Glomerular endothelial cell (primary cell): ENCODE measurements at places on chromosomes 13 and 19. TPM values are rescaled to one million over a fixed set of nuclear protein-coding genes. Genes with fewer than 3 reads are reported as not detected.

DNA sequence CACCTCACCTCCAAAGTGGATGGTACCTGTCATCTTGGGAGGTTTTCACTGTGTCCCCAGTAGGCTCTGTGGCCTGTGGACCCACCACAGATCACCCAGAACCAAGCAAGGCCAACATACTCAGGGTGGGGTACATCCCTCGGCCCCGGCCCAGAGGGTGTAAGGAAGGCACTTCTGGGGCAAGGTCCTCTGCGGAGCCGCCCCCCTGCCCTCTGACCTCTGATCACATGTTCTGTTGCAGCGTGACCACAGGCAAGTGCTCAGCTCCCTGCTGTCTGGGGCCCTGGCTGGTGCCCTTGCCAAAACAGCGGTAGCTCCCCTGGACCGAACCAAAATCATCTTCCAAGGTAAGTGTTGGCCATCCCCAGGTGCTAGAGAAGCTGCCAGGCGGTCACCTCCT lies 36.7 kb downstream of the TMEM161A start:
- DNase-seq, result no peak

DNA sequence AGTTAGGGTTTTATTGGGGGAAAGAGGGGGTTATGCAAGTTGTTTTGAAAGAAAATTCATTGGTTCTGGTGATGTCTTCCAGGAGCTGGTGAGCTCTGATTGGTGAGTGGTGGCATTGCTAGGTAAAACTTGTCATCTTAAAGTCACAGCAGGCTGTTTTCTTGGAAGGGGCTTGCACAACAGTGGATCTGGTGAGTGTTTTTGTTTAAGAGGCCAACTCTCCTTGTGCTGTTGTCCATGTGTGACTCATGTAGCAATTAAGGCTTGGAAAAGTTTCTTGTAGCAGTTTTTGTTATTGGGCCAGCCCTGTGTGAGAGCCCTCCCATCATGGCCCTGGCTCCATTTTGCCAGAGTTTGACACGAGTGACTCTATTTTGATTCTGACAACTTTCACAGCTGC lies 109.4 kb downstream of the RFC3 start:
- no peak for DNase-seq

- no peak for DNase-seq
Measured at GRCh38 chr13:90116121-90116520, 1231.4 kb upstream of the MIR17HG start.

GRCh38 chr19:7426986-7427385 lies 61.8 kb downstream of the PEX11G start:
- no peak for DNase-seq

GRCh38 chr13:36329361-36329760 lies 16.8 kb downstream of the SPART start:
- no peak for DNase-seq

The KCNRG gene
- total RNA-seq, result 0.19 and 2.0 TPM in 2 replicates

The FLT3LG gene
- 3.1 and 4.4 TPM in 2 replicates for total RNA-seq

DNA sequence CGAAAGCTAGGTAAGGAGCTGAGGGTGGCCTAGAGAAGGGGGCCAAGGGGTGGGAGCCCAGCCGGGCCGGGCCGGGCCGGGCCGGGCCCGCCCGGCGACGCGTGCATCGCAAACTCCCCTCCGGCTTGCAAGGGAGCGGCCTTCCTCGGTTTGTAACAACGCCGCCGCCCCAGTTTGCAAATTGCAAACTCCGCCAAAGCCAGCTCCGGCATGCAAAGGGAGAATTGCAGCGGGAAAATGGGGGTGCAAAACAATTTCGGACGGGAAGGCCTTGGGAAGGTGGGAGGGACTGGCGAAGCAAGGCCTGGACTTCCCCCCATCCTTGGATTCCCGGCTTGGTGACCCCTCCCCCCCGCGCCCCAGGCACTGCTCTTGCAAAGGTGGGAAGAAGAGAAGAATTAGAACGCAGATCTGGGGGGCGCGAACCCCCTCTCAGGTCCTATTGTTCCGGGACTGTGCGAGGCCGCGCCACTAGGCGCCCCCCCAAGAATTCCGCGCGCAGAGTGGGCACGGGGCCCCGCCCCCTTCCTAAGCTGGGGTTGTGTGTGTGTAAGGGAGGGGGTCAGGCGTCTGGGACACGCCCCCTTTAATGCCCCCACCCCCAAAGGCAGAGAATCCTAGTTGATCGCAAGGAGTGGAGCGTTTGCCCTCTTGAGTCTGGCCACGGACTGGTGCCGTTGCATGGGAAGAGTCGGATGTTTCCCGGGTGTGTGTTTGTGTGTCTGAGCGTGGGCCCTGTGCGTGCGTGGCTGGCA lies 926 bp downstream of the PRR12 start:
- DNase-seq, result no peak
